ENCODE measurements at places on chromosomes 1 and 21.

DNA sequence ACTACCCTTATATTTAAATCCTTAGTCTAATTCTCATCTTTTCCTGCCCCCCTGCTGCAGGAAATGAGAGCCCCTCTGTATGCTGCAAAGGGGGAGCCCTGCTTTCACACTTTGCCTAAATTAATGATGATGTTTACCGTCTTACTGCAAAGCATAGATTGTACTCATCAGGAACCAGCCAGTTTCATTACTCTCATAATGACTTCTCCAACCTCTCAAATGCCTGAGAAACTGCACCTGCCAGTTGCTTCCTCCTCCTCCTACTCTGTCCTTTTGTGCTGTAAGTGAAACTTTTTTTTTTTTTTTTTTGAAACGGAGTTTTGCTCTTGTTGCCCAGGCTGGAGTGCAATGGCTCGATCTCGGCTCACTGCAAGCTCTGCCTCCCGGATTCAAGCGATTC is 101.7 kb downstream of the ADSS2 start:
- DNase-seq, result no peak

DNA sequence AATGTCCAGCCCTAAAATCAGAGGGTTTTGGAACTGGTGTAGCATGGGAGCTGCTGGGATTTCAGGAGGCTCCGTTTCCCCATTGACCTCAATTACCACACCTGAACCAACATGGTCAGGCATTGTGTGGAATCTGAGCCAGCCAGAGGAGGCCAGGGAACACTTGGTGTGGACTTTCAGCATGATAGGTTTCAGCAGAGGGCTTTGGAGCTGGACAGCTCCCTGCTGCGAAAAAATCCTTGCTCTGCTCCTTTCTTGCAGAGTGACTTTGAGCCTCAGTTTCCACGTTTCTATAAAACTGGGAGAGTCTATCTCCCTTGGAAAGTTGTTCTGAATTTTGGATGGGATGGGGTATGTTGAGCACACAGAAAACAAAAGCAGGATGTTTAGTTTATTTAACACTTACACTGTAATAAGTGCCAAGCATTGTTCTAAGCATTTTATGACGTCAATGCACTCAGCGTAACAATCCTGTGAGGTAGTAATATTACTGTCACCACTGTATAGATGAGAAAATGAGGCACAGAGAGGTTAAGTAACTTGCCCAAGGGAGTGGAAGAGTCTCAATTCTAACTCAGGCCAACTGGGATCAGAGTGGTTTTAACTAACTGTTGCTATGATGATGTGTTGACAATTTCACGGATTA is 168.0 kb downstream of the GRIK3 start:
- DNase-seq, result no peak

DNA sequence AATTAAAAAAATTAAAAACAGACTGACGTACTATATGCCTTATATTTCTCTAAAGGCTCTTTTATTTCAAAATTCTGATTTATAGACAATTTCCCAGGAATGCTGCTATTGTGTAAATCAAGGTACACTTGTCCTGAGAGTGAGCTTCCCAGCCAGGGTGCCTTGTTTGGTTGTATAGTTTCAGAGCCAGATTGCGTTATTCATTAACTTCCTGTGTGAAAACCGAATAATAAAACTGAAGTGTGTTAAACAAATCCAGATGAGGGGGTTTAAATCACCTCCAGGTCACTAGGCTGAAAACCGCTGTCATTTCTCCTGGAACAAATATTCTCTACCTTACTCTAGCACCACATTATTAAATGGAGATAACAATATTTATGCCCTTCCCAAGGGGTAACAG is 68.7 kb downstream of the LMX1A start:
- DNase-seq, result no peak

DNA sequence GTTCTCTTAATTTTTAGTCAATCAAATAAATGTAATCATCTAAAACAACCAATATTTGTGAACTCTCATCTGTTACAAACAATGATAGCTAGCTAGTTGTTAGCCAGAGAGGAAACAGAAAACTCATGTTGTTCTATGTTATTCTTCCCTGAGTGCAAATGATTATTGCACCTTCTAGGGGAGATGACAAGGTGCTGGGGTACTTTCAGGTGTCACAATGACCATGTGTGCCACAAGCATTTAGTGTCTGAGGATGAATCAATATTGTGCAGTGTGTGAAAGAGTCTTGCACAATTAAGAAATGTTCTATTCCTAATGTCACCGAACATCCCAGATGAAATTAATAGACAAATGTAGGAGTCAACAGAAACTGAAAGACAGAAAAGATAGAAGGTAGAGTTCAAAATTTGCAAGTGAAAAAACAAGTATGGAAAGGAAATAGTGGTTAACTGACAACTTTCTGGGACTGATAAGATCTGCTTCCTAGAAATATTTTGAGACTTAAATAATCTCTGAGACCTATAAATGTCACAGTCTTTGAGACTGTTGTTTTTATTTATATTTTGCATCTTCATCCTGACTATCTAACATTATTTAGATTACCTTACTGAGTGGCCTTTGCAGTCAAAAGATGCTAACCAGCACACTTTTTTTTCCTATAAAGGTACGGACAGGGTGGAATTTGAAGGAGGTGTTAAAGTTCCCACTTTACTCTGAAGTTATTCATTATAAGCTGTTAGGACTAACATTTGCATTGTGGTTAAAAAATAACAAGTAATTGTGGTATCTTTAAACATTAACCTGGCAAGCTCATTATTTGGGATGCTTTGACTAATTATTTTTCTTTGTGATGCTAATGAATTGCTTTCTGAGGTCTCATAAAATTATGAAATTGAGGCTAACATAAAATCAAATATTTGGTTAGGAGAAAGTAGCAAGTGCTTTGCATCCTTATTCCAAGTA is 21.6 kb upstream of the DPYD start:
- no peak for DNase-seq

- DNase-seq, result no peak
Observed at GRCh38 chr1:34188418-34188817, 11.7 kb downstream of the C1orf94 start.
